D341Med (cell line): ENCODE measurements at places on chromosomes 7 and 10.

DNA sequence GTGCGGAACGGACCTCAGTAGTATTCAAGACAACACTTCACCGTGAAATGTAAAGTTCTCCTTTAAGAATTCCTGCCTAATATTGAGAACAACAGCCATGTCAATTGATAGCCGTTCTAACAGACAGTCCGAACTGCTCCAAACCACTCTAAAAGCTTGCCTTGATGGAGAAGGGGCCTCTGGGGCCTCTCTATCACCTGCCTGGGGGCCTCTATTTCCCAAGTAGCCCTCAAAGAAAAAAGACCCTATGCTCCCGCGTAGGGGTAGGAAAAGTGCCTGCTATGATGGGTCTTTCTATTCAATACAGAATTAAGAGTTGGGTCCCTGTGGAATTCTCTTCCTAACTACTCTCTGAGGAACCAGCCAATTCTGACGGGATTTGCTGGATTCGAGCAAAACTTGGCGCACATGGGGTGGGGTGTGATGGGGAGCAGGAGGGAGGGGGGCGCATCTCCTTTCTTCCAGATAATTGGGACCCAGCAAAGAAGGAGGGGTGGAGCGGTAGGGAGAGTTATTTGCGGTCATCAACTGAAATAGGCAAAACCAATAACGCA lies 8.3 kb upstream of the DLX6 start:
- no peak for DNase-seq

DNA sequence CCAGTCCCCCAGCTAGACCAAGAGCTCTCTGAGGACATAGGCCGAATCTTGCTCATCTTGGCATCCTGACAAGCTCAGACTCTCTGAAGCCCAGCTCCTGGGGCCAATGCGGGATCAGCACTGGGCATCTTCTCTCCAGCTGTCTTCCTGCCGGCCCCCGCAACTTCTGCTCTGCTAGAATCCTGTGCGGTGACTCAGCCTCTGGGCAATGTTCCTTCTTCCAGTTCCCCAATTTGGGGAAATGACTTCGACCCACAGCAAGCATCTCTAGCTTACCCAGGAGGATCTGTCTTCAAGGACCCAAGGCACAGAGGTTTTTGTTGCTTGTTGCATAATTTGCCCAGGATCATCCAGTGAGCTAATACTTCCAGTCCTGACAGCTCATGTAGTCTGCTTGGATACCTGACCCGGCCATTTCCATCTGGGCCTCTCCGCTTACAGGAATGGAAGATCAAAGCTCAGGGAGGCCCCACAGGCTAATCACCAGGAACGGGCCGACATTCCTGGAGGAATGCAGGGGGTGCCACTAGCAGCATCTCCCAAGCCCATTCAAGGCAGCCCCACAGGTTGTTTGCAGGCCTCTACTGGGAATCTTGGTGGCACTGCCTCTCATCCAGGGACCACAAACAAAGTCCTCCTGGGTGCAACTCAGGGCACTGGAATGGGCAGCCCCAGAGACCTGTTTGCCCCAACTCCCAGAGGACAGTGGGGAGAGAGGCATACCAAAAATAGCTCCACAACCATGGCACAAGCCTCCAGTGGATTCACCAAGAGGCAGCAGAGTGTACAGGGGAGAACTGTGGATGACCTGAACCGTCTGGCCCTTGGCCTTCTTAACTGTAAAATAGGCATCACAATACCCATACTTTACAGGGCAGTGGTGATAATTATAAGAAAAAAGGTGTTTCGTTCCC lies 151.9 kb downstream of the NEURL1 start:
- DNase-seq: no peak

DNA sequence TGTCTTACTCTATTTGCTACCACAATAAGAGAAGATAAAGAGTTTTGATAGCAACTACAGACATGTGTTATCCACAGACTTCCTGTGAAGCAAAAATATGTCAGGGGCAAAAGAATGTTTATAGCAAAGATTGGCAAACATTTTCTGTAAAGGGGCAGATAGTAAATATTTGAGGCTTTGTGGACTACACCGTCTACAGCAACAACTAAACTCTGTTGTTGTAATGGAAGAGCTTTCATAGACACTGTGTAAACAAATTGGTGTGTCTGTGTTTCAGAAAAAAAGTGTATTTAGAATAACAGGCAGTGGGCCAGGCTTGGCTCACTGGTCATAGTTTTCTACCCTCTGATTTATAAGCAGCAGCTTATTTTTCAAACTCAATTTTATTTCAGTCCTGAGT lies 521.4 kb downstream of the ANKRD7 start:
- DNase-seq: no peak

DNA sequence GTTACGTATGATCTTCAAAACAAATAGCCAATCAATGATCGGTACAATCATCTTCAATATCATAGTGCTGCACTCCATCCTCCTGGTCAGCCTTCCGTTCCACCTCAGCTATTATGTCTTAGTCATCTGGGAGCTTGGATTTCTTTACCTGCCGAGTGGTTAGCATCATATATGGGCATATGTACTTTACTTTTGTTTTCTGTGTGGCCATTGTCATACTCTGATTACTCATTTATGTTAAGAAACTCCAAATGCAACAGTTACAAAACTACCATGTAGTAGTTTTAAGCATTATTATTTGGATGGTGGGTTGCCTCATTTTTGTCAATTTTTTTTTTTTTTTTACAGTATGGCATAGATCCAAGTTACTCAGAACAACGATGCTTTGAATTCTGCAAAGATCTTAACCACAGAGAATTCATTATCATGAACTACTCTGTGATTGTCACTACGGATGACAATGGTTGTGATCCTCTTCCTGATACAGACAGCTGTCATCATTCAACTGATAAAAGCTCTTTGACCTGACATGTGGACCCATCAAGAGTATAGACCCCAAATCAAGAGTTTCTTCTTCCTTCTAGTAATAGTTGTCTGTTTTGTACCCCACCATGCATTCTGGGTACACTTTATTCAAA lies 52.1 kb upstream of the NME8 start:
- DNase-seq: no peak

DNA sequence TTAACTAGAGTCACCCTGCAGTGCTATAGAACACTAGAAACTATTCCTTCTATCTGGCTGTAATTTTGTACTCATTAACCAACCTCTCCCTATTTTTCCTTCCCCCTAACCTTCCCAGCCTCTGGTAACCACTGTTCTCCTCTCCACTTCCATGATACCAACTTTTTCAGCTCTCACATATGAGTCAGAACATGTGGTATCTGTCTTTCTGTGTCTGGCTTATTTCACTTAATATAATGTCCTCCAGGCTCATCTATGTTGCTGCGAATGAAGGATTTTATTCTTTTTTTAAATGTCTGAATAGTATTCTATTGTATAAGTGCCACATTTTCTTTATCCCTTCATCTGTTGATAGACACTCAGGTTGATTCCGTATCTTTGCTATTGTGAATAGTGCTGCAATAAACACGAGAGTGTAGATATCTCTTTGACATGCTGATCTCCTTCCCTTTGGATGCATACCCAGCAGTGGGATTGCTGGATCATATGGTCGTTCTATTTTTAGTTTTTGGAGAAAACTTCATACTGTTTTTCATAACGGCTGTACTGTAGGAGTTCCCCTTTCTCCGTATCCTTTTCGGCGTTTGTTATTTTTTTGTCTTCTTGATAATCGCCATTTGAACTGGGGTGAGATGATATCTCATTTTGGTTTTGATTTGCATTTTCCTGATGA lies 101.4 kb downstream of the FAM107B start:
- DNase-seq: no peak

GRCh38 chr7:18420748-18421147 lies 74.8 kb upstream of the HDAC9 start:
- no peak for DNase-seq
